ENCODE measurements at places on chromosomes 3 and 15.

- DNase-seq: no peak
Measured at GRCh38 chr3:10667269-10667668, 148.8 kb upstream of the SLC6A11 start.

- no peak for DNase-seq
Measured at GRCh38 chr3:66609660-66610561, 109.1 kb upstream of the LRIG1 start.

GRCh38 chr3:67896130-67896529 is 241.7 kb upstream of the SUCLG2 start:
- DNase-seq: no peak

DNA sequence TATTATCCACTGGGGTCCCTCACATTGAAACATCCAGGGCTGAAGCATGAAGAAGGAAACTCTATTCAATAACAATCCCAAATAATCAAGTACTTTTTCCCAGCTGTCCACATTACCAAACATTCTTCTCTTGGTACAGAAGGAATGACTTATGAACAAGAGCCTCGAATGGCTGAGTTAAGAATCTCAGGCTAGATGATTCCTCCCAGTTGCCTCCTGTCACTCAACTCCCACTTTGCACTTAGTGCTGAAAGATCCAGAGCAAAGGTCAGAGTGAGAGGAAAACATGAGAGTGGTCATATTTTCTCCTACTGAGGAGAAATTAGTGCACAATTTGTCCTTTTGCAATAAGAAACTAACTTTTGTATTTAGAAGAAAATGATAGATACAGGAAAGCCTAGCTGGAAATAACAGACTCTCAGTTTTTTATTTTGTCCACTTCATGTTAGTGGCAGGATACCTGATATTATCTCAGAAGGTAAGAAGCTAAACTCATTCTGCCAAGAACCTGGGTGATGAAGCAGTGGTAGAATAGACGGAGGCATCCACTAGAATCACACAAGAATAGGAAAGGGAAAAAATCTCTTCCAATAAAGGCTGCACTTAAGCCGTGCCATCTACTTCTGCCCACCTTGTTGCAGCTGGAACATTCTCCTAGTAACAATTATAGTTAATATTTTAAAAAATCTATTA is 46.2 kb downstream of the GADL1 start:
- no peak for DNase-seq

DNA sequence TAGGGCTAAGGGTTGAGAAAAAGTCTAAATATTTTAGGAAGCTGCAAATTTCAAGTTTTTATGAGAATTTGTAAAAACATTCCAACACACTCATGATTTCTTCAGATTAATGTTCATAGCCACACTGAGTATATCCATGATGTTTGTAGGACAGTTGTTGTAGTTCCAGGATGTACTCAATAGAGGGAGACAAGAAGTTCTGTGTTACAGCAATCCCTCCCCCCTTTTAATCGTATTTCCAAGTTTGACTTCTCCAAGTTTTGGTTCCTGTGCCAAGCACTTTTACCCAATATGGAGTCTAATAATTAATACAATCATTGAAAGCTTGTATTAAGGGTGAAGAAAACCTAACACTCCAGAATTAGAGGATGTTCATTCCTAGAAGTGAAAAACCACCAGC is 143.4 kb downstream of the FEZF2 start:
- no peak for DNase-seq

- no peak for DNase-seq
Measured at GRCh38 chr3:8567784-8568575, 66.4 kb downstream of the LMCD1 start.

DNA sequence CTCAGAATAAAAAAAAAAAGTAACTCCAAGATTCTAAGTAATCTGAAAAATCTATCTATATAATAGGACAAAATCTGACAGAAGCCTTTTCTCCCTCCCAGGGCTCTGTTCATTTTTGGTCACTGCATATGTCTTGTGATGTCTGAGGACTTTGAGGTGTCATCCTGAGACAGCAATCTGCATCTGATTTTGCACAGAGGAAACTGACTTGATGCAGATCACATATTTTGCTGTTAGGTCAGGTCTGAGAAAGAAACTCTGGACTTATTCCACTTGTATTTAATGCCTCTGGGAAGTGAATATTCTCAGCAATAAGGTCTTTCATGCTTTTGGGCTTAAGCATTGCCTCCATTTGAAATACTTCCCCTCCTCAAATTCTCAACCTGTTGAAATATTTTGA is 295.2 kb upstream of the THBS1 start:
- DNase-seq: no peak

DNA sequence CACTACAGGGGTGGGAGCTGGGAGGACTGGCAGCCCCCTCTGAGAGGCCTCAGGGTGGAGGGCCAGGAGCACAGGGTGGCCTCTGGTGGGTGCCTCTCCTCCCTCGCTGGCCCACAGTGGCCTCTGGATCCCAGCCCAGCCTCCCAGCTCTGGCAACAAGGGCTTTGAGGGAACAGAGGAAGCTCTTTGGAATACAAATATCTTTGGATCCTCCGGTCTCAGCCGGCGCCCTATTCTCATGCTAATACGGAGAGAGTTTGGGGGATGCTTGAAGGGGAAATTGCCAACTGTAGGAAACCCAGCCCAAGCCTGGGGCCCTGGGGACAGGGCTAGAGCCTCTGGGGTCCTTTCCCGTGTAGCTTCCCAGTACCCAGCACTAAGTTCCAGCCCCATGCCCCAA is 33.4 kb upstream of the INSYN1 start:
- DNase-seq: peak; percentile 58

DNA sequence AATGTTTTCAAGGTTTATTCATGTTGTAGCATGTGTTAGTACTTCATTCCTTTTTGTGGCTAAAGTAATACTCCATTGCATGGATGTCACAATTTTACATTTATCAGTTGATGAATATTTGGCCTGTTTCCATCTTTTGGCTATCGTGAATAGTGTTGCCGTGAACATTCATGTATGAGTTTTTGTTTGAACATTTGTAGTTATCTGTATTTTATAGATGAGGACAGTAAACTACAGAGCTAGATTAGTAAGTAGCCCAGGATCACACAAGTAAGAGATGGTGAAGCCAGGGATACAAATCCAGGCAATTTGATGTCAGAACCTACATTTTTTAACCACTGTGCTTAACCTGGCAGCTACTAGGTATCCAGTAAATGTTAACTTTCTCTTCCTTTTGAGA is 63.2 kb downstream of the ASTE1 start:
- DNase-seq: no peak

DNA sequence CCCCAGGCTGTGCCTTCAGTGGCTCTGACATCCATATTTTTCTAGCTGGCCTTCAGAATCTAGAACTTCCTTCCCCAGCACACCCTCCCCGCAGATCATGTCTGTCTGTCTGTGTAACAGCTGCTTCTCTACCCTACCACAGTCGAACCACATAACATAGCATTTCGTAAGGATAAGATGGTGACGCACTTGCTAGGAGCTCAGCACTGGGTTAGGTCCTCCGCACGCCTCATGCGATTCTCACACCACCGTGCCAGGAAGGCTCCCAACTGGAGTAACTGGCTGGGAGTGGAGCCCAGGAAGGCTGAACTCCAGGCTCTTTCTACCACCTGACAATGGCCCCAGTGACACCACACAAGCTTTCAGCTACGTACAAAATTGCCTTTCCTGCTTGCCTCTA is 168.6 kb downstream of the STT3B start:
- no peak for DNase-seq

DNA sequence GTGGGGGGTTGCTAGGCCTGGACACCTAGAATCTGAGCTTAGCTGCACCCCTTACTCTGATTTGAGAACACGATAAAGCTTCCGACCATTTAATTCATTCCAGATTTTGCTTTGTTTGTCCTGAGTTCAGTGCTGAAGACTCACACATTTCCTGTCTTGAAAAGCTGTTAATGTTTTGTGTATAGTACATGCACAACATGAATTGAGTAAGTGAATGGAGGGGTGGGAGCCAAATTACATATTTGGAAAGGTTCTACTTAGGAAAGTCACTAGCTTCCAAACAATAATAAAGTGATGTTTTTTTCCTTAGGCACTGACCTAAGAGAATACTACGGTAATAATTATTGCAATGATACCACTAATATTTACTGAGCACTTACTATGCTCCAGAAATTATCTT is 955.2 kb upstream of the NR2F2 start:
- DNase-seq: no peak

DNA sequence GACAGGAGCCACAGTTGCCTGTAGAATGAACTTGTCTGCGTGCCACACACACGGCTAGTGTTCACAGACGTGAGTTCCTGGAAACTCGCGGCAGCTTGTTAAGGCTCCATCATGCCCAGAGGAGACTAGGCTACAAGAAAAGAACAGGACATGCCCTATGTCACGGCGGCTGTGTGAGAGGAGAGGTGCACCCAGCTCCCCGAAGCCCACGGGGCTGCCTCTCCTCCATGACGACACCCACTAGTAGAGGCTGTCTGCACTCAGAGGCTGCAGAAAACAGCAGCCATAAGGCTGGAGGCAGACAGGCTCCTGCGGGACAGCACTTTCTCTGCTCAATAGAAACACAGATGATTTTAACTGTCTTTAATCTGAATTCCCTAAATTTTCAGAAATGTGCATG is 19.0 kb upstream of the OCA2 start:
- DNase-seq: no peak

DNA sequence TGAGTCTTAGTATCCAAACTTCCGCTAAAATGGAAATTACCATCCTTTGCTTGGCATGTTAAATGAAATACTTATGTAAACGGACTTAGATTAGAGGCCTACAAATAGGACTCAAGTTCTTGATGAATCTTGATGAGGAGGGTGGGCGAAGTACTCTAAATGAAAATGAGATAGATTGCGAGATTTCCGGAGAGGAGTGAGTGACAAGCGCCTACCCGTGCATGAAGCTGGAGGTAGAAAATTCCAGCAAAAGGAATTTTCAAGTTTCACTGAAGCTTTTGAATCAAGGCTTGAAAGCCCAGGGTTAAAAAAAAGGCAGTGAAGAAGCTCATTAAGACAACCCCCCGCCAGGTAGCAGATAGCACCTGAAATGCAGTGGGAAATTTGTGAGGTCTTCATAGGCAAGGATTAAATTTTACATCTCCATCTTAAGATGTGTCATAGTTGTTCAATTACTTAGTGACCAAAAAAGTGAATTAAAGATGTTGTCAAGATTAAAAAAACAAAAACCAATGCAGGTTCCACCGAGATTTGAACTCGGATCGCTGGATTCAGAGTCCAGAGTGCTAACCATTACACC is 655 bp upstream of the RAB11A start:
- DNase-seq: no peak

DNA sequence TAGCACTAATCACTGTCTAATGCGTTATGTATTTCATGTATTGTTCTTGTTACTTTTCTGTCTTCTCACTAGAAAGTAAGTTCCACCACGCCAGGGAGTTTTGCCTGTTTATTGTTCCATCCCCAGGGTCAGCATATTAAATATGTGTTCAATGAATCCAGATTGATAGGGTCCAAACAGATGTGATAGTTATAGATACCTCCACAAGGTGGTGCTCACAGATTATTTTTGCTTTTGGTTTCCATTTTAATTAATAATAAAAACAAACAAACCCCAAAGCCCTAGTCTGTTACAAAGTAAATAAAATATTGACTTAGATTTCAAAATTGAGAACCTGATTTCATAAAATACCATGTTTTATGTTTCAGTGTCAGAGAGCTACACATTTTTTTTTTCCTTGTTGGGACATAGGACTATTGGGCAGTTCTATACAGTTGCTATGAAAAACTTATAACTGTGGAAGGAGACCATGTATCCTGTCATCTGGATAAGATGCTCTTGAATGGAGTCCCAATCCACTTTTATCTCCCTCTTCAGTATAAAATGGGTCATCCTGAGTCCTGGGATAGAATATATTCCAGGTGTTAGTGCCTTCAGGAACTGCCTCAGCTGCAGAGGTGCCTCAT is 12.4 kb downstream of the OTOL1 start:
- no peak for DNase-seq

DNA sequence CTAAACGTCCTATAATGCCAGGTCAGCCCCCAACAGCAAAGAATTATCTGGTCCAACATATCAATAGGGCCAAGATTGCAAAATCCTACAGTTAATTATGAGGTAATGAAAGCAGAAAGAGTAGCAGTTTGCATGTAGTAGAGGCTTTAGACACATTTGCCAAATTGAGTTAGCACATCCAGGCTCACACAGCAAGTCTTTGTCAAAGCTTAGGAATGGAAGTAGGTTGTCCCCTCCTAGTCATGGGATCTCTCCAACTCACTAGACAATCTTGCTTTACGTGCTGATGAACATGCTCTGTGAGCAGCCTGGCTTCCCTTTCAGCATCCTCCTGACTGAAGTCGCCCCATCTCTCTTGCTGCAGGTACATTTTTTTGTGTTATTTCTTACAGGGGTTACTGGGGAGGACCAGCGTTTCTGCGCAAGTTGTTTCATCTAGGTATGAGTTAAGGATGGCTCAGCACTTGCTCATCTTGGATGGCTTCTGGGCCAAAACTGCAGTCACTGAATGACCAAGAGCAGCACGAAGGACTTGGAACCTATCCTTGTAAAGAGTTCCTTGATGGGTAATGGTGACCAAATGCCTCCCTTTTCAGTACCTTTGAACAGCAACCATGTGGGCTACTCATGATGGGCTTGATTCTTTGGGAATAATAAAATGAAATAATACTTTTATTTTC is 55.9 kb downstream of the SQOR start:
- DNase-seq: no peak

- DNase-seq: no peak
Measured at GRCh38 chr3:88168171-88168570, 18.4 kb downstream of the C3orf38 start.

DNA sequence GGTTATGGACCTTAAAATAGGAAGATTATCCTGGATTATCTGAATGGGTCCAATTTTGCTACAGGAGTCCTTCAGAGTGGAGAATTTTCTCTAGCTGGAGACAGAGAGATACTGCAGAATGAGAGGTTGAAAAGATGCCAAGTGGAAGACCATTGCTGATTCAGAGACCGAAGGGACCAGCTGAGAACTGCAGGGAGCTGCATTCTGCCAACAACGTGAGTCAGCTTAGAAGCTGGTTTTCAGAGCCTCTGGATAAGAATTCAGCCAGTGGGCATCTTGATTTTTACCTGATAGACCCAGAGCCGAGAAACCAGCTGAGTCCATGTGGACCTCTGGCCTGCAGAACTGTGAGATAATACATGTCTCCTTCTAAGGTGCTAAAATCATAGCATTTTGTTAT is 234.0 kb downstream of the NR2F2 start:
- no peak for DNase-seq

DNA sequence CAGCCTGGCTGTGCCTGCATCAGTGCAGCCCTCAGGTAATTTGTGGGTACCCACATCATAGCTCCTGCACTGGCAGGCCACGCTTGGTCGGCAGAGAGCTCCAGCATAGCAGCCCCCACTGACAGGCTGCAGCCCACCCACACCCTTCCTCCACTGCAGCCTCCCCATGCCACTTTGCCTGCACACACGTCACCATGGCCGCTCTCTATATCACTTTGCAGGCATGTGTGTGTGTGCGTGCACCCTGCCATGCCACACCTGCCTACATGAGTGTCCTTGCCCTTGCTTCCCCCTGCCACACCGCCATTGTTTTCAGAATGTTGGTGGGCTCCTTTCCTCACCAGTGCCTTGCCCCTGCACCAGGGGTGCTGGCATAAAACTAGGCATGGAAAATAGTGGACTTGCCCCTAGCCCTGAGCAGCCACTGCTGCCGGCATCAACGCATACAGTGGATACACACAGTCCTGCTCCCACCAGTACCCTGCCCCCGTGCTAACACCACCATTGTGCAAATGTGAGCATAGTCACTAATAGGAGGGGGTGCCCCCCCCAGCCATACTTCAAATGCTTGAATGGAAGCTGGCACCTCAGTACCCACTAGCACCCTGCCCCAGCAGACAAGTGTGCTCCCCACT is 278.7 kb upstream of the MANF start:
- DNase-seq: no peak
